Eye (tissue), 1 donor: ENCODE measurements at places on chromosomes 1 and 21.

GRCh38 chr1:204093781-204094180, 20.9 kb downstream of the SOX13 start:
- DNase-seq = no peak

DNA sequence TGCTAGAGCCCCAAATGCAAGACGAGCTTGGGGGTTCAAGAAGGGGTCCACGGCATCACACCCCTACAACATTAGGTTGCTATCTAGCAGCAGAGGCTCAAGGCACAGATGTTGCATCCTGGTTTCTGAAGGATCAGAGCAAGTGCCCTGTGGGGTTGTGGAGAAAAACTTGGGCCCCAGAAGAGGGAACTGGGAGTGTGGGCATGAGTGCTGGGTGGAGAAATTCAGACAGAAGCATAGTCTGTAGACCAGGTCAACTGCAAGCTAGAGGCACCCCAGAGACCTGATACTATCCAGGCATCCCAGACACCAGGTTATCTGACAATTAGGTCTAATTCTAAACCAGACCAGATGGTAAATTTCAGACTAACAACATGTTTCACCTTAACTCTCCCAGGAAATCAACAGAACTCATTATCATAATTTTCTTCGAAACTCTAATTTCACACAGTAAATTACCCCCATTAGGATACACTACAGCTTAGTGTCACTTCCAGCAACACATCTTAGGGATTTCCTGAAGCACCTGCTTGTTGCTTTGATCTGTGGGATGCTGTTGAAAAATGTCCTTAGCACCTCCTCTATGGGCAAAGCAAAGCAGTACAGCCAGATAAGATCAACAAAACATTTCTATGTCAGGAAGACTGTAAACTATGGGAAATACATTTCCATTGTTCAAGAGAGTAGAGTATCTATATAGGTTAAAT, 179.3 kb downstream of the VAV3 start:
- DNase-seq = no peak

GRCh38 chr1:64745986-64746940, 1.4 kb downstream of the RAVER2 start:
- peak; percentile 72 for DNase-seq

DNA sequence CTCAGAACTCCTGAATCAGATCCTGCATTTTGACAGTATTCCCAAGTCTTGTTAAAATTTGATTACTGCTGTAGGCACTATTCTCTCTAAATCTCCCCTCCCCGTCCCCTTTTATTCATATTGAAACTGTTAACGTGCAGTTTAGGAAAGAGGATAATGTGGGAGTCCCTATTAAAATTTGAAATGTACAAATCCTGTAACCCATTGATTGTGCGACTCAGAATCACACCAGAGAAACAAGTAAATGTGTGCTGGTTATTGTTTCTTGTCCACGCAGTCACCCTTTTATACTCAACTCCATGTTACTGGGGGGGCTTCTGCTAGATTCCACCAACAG, 584 bp upstream of the LTN1 start:
- DNase-seq = no peak

DNA sequence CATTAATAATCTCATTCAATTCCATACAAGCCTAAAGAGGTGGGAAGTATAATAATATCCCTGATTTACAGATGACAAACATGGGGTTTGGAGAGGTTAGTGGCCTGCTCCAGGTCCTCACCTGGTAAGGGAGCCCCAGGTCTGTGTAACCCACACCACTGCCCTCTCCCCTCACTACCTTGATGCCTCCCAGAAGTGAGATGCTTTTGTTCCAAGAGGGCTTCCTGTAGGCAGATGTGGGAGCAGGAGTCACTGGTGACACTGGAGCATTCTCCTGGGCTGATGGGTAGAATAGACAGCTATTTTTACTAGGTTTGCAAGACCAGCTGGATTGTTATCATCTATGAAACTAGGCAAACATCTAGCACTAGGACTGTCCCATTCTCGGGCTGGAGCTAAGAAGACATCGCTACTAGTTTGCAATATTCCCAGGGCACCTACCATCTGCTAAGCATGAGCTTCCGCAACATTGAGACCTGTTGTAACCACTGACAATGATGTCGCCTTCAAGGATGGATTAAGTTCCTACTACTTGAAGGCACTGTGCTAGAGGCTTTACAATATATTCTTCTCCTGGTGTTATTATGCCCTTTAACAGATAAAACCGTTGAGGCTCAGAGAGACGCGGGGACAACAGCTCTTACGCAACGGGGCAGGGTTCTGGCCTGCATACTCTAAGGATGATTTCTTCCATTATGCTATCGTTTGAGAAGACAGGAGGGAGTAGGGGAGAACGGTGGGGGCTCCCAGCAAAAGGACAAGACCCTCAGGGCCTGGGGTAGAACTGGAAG, 35.0 kb downstream of the BATF3 start:
- no peak for DNase-seq
